AG09309 (cell line): ENCODE measurements at places on chromosomes 11 and 22.
A peak's percentile ranks its signal among the peaks of the same experiment; 100 is the strongest.

DNA sequence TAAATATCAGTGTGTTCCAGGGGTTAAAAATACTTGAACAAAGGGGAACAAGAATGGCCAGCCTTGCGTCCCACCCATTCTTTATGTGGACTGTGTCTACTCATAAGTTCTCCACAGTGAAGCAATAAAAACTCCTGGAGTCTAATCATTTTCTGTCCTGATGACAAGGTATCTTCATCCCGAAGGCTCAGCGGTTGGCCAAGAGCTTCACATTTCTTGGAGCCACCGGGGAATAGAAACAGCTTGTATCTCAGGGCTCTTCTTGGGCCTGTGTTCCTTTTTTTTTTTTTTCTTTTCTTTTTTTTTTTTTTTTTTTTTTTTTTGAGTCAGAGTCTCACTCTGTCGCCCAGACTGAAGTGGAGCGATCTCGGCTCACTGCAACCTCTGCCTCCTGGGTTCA is 36.8 kb upstream of the ADORA2A start:
- no peak for DNase-seq

GRCh38 chr11:107856180-107856980 is 2.2 kb downstream of the SLC35F2 start:
- no peak for DNase-seq

DNA sequence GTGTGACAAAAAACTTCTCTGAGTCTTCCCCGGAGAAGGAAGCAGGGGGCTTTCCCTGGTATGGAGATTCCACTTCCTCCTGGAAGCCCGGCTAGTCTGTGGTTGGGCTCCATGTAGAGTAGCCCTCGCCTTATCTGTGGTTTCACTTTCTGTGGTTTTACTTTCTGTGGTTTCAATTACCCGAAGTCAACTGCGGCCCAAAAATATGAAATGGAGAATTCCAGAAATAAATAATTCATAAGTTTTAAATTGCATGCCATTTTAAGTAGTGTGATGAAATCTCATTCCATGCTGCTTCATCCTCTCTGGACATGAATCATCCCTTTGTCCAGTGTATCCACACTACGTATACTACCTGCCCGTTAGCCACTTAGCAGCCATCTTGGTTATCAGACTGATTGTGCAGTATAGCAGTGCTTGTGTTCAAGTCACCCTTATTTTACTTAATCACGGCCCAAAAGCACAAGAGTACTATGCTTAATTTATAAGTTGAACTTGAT is 275.0 kb upstream of the SESN3 start:
- DNase-seq = peak; percentile 64

DNA sequence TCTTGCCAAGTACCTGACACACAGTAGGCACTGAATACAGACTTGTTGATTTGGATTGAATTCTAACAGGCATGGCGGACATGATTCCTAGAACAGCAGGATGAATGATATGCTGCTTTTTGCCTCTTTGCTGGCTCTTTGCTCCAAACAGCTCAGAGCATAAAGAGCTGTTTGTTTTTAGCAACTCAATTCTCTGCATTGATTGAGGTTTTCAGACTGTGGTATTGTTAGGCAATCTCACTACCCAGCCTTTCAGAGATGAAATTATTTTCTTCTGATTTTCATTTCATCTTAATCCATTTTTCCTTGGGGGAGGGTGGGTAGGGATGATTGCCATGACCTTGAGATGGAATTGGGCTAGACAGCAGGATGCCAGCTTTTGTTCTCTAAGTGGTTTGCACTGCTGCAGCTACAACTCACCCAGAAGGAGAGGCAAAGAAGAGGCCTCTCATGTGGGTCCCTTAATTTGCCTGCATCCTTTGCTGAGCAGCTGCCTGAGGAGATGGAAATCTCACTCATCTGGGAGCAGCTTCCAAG is 20.5 kb downstream of the COA4 start:
- no peak for DNase-seq

GRCh38 chr11:111327908-111328624 is 29.7 kb downstream of the POU2AF3 start:
- DNase-seq = no peak

- DNase-seq = no peak
These were observed 251.2 kb downstream of the BRD1 start for GRCh38 chr22:49576241-49577141.

GRCh38 chr11:45859661-45860140 is 12.4 kb downstream of the CRY2 start:
- peak; percentile 99 for DNase-seq

DNA sequence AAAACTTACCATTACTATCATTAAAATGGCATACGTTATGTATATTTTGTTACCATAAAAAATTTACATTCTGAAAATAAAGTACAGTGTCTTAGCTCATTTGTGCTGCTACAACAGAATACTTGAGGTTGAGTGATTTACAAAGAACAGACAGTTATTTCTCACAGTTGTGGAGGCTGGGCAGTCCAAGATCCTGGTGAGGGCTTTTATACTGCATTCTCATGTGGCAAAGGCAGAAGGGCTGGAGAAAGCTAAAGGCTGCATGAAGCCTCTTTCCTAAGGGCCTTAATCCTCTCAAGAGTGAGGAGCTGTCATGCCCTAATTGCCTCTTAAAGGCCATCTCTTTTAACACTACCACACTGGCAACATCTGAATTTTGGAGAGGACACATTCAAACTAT is 13.3 kb downstream of the GGTLC2 start:
- DNase-seq = no peak

GRCh38 chr11:11843211-11843621 is 1.4 kb downstream of the USP47 start:
- DNase-seq = peak; percentile 61

DNA sequence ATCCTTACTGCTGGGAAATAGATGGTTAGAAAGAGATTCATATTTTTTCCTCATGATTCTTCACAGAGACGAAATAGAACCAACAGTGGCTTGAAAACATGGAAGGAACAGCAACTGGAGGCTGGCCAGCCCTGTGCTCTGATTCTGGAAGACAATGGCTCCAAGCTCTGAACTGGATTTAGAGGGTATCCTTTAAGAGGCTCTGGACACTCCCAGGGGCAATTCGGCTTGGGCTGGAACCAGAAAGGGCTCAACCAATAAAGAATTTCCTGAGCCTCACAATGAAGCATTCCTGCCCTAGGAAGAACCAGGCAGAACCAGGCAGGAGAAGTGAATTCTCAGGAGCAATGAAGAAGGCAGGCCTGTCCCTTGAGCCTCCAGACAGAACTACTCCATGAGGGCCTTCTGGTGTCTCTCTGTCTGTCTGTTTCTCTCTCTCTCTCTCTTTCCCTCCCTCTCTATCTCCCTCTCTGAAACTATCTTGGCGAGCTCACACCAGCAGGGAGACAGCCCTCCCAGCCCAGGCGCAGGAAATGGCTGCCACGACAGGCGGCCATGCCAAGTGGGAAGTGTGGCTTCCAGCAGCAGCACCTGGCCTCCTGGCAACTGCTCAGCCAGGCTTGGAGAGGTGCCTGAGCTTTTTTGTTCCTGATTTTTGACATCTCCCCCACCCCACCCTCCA is 93.3 kb downstream of the RCN1 start:
- DNase-seq = no peak

DNA sequence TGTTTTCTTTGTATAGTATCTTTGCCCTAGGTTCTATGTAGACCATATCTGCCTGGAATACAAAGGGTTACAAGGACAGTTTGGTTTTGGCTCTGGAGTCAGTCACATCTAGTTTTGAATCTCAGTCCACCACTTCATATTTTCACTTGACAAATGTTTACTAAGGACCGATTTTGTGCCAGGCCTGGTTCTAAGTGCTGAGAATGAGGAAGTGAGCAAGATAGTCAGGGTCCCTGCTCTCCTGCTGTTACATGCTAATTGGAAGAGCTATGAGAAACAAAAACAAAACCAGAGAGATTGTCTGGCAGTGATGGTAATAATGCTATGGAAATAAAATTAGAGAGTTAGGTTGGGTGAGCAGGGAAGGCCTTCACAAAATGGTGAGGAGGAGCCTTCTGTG is 66.1 kb upstream of the ARHGAP20 start:
- DNase-seq = no peak

DNA sequence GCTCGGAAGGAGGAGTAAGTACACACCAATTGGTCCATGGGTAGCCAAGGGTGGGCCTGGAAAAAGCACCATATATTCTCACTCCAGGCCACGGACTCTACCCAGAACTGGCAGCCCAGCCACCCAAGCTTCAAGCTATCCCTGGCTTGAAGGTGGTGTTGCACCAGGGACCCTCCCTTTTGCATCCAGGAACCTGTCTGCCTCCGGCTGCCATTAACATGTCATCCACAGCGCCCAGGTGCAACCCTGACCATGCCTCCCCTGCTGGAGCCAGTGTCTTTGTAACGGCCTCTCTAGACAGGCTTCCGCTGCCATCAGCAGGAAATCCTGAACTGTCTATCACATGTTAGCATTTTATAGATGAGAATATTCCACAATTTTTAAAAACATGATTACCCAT is 2158.5 kb upstream of the RAG2 start:
- no peak for DNase-seq

DNA sequence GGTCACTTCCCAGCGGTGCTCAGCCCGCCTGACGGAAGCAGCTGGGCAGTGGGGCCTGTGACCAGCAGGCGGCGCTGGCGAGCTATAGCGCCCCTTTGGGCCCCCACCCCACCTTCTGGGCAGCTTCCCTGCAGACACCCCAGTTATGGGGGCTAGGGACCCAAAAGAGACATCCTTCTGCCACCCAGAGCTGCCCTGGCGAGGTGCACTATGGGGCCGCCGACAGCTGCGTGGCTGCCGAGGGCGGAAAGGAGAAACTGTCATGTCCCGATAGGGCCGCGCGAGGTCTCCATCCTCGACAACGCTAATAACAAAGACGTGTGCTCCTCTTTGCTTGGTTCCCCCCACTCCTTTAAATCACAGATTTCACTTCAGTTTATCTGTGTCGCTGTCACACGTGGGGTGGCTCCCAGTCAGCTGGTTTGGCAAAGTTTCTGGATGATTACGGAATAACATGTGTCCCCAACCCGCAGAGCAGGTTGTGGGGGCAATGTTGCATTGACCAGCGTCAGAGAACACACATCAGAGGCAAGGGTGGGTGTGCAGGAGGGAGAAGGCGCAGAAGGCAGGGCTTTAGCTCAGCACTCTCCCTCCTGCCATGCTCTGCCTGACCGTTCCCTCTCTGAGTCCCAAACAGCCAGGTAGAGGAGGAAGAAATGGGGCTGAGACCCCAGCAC is 673 bp upstream of the MYO7A start:
- no peak for DNase-seq

- no peak for DNase-seq
These were observed 2.6 kb upstream of the LTBP3 start for GRCh38 chr11:65560555-65561418.

- DNase-seq = no peak
These were observed 65.2 kb upstream of the CDON start for GRCh38 chr11:126127898-126128297.

GRCh38 chr11:69471729-69472540 is 9.5 kb upstream of the LINC01488 start:
- no peak for DNase-seq

DNA sequence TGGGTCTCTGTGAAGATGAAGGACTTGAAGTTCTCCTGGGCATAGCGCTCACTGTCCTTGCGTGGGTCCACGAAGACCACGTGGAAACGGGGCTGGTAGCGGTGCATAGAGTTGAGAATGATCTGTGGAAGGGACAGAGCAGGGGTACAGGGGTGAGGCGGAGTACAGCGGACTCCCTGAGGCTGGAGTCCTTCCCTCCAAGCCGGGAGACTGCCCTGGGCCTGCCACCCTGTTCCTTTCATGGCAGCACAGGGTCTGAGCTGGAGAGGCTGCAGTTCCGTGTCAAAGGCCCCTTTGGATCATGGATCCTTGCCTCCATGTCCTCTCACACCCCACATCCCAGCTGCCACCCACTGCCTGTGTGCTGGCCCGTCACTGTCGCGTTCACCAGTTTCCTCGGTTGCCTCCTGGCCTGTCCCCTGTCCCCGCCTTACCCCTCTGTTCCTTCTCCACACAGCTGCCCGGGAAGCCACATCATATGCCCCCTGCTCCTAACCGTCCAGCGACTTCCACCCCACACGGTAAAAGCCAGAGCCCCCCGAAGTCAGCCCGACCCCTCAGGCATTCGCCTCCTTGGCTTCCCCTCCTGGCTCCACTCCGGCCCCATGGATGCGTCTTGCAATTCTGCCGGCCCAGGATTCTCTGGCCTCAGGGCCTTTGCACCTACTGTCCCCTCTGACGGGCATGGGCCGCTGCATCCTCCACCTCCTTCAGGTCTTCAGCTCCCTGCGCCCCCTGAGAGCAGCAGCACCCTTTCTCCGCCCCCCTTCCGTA is 3.4 kb upstream of the NUDT8 start:
- no peak for DNase-seq

GRCh38 chr11:129881570-129882170 is 13.7 kb downstream of the NFRKB start:
- no peak for DNase-seq

DNA sequence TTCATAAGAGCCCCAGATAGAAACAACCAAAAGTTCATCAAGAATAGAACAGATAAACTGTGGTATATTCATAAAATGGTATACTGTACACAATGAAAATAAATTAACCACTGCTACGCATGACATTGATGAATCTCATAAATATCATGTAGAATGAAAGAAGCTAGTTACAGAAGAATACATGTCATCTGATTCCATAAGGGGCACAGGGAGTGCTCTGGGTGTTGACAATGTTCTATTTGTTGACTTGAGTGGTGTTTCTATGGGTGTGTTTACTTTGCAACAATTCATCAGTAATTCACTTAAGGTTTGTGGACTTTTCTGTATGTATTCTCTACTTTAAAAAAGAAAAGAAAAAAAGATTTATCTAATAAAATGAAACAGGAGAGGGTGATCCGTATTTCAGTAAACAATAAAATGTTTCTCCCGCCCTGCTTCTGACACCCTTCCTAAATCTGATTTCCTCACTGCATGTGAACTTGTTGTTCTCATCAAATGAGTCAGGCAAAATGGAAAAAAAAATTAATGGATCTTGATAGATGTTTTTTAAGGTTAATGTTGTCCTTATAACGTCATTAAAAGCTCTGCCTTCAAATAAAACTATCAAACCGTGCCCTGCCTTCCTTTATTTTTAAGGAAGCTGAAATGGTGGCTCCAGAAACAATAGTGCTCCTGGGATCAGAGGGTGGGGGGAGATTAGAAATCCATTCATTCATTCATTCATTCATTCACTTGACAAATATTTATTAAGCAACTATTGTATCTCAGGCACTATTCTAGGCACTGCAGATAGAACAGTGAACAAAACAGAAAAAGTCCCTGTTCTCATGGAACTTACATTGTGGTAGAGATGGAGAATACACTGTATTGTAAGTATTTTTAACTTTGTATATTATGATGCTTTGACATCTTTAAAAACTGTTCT is 77.2 kb upstream of the CD44 start:
- DNase-seq = no peak

GRCh38 chr11:44397586-44398178 is 87.7 kb upstream of the ALX4 start:
- no peak for DNase-seq

DNA sequence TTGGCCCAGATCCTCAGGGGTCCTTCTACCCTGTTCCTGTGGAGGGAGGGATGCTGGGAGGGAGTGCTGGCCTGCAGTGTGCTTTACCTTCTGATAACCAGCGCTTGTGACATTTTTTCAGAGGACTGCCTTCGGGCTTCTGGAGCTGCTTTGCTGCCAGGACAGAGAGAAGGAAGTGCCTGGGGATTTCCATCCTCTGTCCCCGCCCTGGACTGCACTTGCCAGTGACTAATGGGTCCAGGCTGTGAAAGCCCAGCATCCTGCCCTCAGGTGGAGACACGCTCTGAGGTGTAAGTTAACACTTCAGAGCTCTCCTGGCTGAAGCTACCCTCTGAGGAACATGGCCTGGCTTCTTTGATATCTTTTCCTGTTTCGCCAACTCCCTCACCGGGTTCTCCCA is 158.7 kb upstream of the SYT13 start:
- DNase-seq = no peak

GRCh38 chr11:88039476-88040147 is 135.6 kb downstream of the RAB38 start:
- DNase-seq = no peak
